ENCODE measurements at places on chromosomes 12 and 14.

- DNase-seq = no peak
Measured at GRCh38 chr14:39880106-39880695, 448.0 kb upstream of the FBXO33 start.

DNA sequence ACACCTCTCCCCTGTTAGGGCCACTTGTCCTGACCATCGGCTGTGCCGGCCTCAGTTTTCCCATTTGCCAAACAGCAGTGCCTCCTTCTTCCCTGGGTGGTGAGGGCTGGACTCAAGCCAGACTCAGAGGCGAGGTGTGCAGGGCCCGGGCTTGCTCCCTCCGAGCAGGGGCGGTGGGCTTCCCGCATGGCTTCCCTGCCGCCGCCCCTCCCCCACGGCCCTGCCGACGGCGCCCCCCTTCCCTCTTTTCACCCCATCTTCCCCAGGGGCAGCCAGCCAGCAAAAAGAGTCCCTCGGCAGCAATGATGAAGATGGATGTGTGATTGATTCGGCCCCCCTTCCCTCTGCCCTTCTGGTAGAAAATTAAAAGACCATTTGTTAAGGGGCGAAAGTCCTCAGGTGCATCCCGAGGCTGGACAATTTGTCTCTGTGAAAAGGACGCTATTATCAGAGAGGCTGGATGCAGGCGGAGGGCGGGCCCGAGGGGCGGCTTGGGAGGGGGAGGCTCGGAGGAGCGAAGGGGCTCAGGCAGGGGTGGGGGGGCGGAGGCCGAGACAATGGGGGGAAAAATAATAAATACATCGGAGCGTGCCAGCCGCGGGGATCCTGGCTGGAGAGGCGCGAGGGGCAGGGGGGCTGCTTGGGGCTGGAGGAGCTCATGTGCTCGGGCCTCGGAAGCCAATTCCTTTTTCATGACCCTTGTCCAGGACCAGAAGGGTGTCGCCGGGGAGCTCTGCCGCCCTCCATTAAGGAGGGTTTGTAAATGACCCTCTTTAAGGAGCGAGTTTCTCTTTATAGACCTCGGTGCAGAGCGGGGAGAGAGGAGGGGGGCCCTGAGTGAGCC, 48.0 kb upstream of the LHX5 start:
- DNase-seq = no peak

- no peak for DNase-seq
Measured at GRCh38 chr12:115451780-115452736, 768.1 kb upstream of the TBX3 start.

GRCh38 chr14:76927971-76928700, 100.4 kb downstream of the IRF2BPL start:
- no peak for DNase-seq

DNA sequence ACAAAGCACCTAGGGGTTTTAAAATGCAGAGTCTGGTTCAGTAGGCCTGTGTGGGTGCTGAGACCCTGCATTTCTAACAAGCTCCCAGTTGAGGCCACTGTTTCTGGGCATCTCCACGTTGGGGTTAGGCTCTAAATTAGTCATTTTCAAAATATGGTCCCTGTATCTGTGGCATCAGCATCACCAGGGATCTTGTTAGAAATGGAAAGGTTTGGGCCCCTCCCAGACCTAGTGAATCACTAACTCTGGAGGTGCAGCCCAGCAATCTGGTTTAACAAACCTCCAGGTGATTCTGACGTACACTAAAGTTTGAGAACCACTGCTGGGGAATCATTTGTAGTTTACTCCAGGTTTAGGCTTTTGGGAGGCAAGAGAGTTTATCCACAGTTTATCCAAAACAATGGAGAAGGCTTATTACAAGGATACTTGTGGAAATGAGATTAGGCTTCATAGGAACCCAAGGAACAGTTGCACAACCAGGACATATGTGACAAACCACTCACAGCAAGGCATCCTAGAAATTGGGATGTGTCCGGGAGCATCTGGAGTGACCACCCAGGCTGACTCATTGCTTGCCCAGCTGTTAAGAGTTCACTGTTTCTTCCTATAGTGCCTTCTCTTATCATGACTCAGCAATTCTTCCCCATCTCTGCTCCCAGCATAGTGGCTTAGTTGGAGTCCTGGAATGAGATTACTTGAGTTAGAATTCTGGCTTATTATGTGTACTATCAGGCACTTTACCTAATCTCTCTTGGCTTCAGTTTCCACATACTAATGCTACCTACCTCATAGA, 71.6 kb upstream of the STXBP6 start:
- no peak for DNase-seq

- no peak for DNase-seq
Measured at GRCh38 chr14:63670692-63671091, 29.0 kb upstream of the WDR89 start.

GRCh38 chr14:44798386-44799242, 163.1 kb downstream of the KLHL28 start:
- no peak for DNase-seq

DNA sequence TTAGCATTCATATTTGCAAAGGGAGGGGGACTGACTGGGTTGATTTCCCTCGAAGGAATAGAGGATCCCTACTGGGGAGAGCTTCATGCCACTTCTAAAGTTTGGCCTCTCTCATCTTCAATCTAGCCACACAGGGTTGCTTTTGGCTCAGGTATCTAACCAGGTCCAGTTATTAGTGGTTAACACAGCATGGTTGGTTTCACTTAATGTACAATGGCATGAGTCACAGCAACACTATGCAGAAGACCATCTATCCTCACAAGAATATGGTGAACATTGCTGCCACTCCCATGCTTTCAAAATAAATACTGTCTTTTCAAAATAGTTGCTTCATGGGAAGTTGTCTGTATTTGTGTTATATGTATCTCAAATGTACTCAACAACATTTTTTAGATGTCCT, 6.6 kb upstream of the RAB3IP start:
- no peak for DNase-seq

DNA sequence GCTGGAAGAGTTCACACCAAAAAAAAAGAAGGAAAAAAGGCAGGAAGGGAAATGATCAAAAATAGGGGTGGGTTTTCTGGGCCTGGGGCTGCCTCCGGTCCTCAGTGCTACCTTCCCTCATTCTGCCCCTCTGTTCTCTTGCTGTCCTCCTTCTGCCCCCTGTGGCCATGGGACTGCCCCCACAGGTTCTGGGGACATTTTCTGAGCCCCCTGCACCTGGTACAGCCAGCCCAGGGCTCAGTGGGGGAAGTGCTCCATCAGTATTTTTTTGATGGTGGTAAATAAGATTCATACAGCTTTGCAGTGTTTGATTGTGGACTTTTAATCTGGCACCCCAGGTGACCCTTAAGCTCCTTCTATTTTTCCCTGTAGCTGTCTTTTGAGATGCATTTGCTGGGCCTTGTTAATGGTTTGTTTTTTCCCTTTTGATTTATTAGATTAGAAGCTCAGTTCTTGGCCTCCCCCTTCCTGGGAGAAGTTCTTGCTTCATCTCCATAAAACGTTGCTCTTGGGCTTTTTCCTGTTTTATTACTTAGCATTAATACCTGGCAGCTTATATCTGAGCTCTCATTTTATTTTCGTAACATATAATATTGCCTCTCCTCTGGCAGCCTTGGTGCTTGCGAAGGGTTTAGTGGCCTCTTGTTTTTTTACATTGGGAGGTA, 43.1 kb downstream of the CHST11 start:
- no peak for DNase-seq

GRCh38 chr12:96244826-96245225, 50.7 kb downstream of the ELK3 start:
- DNase-seq = no peak

- DNase-seq = no peak
Measured at GRCh38 chr14:95885866-95886265, 9.2 kb downstream of the TUNAR start.

DNA sequence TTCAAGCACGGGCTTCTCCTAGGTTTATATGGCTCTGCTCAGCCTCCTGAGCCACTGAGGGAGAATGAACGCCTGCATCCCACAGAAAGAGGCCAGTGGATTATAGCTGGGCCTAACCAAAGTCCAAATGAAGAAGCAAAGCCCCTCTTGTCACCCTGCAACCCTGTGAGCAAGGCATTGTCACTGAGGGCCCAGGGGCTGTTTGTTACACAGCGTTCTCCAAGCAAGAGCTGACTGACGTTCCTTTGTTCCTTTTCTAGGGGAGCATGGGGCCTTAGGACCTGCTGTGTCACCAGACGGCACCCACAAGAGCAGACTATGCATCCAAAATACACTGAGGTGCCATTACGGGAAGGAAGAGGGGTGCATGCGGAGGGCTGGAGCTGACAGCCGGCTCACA, 4.3 kb upstream of the FBRSL1 start:
- no peak for DNase-seq

- no peak for DNase-seq
Measured at GRCh38 chr14:33812181-33812580, 138.7 kb downstream of the EGLN3 start.

DNA sequence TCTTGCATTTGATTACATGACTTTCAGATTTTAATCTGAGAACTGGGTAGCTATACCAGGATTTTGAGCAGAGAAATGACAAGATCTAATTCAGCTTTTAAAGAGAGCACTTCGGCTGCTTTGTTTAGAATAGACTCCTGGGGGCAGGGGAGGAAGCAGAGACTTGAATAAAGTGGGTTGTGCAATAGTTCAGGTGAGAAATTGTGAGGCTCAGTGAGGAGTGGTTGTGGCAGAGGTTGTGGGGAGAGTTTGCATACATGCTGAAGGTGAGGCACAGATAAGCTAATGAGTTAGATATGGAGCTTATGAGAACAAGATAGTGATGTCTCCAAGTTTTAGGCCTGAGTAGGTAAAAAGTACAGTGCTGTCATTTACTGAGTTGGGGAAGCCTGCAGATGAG, 281.4 kb downstream of the FLRT2 start:
- no peak for DNase-seq

DNA sequence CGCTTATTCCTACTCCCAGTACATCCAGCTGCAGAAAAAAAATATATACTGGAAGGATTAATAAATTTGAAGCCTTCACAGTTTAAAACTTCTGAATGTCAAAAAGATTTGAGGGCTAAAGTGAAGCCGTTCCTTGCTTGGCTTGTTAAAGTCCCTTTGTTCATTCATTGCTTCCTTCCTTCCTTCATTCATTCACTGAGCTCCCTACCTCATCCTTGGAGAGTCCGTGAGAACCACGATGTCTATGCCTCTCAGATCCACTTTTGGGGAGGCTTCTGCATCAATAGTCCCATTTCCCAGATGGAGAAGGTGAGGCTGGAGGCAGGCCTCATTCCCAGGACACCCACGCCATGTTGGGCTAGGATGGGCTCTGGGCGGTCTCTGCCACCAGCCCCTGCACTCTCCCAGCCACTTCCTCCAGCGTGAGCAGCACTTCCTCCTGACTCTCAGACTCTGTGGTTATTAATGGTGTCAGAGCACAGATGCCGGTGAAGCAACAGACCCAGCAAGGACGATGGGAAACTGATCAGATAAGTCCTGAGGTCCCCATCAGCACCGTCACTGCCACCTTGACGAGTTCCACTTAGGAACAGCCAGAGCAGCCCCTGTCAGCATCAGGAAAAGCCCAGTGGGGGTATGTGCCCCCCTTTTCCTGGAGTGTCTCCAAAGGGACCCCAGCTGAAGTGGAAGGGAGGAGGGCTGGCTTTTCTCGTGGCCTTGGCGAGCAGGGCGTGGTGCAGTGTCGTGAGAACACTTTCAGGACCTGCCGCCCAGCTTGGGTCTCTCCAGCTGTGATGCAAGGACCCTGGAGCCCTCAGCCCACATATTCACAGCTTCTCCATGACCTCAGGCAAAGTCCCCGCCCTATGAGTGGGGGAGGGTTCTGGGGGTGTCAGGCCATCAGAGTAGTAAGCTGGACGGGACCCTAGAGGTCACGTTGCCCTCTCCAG, 21.2 kb downstream of the ASB2 start:
- no peak for DNase-seq

DNA sequence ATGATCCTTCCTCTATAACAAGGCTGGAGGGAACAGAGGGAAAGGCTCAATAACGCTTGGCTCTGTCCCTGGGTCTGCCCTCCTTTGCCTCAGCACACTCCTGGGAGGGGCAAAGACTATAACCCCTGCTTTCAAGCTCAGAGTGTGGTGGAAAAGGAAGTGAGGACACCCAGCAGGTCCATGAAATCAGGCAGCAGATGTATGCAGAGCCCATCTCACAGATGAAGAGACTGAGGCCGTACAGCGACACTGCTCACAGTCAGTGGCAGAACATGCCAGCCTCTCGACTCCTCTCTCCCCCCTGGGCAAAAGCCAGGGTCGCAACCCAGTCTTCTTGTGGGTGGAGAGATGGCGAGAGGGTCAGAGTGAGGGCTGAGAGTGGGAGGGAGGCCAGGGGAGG, 39.8 kb downstream of the SLC6A12 start:
- DNase-seq = no peak

GRCh38 chr12:85029456-85029855, 6.6 kb downstream of the TSPAN19 start:
- DNase-seq = no peak

- no peak for DNase-seq
Measured at GRCh38 chr14:69713993-69714679, 52.8 kb upstream of the SRSF5 start.

GRCh38 chr14:39264558-39264957, 30.8 kb downstream of the MIA2 start:
- DNase-seq = no peak

GRCh38 chr12:6691473-6691872, 2.3 kb upstream of the ZNF384 start:
- no peak for DNase-seq

- no peak for DNase-seq
Measured at GRCh38 chr12:120692524-120693033, 5.6 kb downstream of the MLEC start.

GRCh38 chr14:44170101-44170500, 337.0 kb downstream of the FSCB start:
- no peak for DNase-seq

DNA sequence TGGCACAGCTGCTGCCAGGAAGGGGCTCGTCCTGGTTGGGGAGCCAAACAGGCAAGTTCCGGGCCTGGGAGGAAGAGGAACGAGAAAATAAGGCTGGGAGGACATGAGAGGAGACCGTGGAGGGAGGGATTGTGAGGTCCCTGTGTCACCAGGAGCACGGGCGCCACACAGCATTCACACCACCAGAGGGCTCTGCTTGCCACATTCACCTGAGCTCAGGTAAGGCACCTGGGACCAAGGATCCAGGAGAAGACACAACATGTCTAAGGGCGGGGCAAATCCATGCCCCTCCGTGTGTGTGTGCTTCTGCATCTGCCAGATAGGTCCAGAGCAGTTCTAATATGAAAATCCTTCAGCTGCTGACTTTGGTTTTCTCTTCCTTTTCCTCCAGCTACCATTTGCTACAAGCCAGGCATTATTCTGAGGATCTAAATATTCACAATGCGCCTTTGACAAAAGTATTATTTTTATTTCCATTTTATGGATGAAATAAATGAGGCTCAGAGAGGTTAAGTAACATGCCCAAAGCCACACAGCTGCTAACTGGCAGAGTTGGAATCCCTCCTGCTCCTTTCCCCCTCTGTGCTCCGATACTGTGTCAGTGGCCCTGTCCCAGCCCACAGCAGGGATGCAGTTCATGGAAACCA, 14.6 kb downstream of the RAPGEF3 start:
- peak; percentile 33 for DNase-seq

- DNase-seq = no peak
Measured at GRCh38 chr12:124379938-124380754, 85.3 kb downstream of the RFLNA start.
